ENCODE measurements at places on chromosomes 5 and 9.

GRCh38 chr5:175695161-175696126 is 37.6 kb downstream of the HRH2 start:
- DNase-seq = no peak

- DNase-seq = no peak
Measured at GRCh38 chr9:123631862-123632261, 275.9 kb downstream of the CRB2 start.

DNA sequence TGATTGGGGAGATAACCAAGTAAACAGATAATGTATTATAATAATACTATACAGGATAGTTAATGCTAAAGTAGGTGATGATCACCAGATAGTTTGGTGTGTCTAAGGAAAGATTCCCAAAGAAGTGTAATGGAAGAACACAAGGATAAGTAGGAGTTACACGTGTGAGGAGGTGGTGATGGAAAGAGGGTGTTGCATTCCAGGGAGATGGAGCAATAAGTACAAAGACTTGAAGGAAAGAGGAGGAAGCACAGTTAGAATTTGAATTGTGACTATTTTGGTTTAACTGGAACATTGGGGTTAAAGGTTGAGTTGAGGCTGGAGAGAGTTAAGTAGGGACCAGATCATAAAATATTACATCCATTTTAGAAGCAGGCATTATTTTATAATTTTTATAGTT is 76.9 kb downstream of the IPO11 start:
- no peak for DNase-seq

DNA sequence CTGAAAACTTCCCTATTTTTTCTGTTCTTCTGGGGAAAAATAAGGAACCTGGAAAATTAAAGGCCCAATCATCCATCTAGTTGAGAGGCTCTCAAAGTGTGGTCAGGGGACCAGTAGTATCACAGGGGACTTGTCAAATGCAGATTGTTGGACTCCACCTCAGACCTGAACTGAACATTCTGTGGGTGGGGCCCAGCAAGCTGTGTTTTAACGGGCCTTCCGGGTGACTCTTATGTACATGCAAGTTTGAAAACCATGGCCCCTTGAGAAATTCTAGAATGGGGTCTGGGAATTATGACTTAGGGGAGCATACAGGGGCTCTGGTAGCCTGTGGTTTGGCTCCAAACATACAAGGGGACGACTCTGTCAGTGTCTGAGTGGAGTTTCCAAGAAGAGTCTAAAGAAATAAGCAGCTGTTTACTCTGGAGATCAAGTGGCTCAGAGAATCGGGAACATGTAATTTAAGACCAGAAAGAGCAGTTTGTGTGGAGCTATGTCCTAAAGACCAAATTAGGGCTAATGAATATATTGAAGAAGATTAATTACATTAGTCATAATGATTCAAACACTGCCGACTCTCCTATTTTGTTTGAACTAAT is 177.4 kb downstream of the SLC28A3 start:
- DNase-seq = no peak

GRCh38 chr9:125538092-125538473 is 168.9 kb downstream of the MAPKAP1 start:
- DNase-seq = no peak

DNA sequence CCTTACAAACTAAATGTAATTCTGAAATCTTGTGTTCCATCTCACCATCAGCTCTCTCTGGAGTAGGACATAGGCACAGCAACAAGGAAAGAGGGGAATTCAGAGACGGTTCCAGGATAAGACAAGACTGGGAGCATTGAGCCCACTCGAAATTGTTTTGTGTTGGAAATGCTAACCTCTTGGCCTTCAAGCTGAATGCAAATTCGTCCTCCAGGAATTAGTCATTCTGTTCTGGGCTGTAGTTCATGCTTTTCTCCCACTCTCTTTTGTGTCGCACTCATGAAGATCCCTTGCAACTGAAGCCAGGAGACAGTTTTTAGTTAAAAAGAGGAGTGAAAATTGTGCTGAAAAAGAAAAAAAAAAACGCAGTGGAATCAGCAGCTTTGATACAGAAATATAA is 121.7 kb upstream of the SEMA6A start:
- no peak for DNase-seq

GRCh38 chr5:131986161-131986912 is 25.1 kb downstream of the ACSL6 start:
- no peak for DNase-seq

GRCh38 chr5:60806591-60807243 is 37.4 kb downstream of the ELOVL7 start:
- DNase-seq = no peak

GRCh38 chr9:113504725-113505590 is 41.4 kb downstream of the RGS3 start:
- DNase-seq = no peak

DNA sequence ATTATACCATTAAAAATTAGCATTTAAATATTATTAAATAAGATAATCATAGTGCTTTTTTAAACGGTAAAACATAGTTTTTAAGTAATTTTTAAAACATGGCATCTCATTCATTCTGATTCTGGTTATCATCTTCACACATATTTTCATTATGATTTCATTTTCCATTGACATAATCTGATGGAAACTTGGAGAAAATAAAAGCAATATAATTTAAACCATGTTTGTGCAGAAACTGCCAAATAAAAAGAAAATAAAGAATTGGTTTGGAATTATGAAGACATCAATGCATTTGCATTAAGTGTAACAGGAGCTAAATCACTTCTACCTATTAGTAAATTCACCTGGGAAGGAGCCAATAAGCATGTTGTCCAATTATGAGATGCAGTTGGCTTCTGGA is 490.1 kb upstream of the CD180 start:
- no peak for DNase-seq

DNA sequence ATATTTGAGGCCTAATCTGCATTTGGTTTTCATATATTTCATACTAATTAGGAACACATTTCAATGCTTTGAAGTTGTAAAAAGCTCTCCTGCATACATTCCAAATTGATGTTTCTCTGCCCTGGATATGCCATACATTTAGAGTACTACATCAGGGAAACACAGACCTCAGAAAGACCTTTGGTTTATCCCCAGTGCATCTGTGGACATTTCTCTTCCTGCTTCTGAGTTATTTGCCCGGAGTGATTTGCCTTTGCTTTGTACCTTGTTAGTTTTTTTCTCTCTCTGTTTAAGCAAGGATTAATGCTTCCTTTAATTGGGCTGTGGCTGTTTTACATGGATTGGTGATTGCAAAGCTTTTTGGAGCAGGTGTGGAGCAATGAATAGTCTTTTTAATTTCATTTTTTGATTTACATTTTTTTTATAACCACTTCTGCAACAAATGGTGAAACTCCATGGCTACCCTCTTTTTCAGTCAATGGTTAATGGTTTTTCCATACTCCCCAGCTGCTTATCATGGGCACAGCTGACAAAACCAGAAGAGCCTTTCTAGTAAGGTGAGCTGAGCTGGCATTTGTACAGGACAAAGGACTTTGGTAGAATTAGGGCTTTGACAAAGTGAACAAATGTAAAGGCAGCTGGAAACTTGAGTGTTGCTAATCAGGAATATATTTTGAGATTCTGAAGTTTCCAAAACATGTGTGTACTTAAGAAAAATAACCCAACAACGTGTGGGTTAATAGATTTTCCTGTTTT is 54.2 kb downstream of the ZSWIM6 start:
- DNase-seq = no peak

DNA sequence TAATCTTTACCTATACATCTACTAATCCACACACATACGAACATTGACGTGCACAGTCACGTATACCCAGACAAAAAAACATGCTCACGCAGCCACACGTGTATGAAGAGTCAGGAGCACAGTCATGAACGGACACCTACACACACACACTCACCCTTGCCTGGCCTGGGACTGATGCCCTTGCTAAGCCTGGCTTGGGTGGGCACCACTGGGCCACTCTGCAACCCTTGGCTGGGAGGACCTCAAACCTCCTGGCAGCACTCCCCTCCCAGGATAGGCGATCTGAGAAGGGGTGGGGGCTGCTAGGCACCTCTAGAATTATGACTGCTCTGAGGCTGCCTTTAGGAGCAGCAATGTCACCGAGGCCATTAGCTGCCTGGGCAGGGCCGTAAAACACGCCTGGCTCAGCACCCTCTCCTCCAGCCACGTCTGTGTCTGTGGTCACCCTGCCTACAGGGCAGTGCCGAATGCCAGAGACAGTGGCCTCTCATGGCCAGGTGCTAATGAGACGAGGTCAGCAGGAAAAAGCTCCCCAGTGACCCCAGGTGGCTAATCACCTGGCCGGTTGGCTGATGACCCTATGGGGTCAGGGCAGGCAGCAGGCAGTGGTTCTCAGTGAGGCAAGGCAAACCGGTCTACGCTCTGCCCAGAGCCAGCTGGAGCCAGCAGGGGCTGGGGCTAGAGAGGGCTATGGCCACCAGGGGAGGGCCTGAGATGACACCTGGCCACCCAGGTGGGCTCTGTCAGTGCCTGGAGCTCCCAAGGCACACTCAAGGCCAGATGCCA is 33.7 kb upstream of the MVB12B start:
- DNase-seq = no peak

DNA sequence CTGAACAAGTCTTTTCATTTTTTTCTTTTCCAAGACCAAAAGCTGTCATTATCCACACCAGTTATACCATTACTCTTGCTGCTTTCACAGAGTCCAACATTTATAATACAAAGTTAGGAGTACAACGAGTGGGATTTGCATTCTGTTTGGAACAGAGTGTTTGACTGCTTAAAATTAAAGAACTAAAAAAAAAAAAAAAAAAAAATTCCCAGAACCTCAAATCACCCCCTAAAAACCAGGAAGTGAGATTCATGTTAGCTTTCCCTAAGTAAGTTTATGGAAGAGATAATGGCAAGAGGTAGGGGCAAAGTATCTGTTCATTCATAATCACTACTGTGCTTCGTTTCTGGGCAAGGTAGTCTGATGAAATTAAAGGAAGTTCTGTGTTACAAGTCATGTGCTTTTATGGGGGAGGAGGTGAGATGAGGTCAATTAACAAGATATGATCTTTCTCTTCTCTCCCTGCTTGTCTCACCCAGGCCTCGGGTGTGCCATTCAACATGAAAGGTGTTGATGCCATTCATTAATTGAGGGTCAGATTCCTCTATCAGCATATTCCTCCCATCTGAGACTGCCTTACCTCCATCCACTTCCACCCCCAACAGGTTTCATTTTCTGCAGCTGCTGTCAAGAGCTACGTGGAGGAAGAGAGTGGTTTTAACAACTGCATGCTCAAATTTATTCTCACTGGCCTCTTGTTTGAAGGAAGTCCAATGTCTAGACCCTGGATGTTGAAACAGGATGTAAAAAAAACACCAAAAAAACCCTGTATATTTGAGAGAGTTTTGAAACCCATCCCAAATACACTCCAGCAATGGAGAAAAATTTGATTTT is 58.1 kb downstream of the MARCHF3 start:
- peak; percentile 77 for DNase-seq

DNA sequence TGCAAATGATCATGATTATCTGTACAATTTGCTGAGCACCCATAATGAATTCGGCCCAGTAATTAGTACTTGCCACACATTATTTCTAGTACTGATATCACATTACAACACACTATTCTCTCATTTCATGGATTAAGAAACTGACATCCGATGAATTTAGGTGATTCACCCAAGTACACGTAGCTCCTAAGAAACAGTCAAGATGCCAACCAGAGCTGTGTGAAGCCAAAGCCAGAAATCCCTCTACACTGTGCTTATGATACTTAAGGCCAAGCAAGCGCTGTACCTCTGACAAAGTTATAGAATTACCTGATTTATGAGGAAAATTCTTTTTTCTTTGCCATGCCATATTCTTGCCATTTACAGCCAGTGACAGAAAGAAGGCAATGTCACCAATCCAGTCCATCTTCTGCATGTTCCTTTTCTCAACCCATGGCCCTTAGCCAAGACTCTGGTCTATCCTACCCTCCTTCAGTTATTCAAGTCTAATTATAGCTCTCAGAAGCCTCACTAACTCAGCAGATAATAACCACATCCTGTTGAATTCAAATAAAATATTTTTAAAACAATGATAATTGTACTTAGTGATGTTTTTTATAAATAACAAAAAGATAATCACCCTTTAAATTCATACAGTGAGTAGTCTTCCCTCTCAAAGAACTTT is 74.3 kb upstream of the PTGER4 start:
- no peak for DNase-seq

DNA sequence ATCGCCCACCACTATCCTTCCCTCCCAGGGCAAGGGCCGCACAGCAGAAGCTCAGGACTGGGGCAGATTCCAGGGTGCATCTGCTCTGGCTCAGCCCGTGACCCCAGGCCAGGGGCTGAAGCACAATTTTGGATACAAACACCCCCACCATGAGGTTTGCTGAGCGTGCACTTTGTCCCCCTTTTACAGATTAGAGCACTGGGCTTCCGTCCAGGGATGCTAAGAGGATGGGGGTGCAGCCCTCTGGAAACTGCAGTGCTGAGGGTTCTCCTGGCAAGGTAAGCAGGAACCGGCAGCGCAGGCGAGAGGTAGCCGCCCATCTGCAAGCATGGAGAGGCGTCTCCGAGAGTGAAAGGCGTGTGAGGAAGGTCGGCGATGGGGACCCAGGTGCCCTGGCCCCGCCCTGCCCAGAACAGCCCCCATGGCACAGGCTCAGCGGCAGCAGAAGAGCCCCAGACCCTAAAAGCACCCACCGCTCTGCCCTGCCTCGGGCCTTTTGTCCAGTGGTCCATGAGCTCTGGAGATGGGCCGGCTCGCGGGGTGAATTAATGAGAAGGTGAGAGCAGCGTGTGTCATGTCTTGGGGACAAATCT is 54.5 kb upstream of the OLFM1 start:
- no peak for DNase-seq

DNA sequence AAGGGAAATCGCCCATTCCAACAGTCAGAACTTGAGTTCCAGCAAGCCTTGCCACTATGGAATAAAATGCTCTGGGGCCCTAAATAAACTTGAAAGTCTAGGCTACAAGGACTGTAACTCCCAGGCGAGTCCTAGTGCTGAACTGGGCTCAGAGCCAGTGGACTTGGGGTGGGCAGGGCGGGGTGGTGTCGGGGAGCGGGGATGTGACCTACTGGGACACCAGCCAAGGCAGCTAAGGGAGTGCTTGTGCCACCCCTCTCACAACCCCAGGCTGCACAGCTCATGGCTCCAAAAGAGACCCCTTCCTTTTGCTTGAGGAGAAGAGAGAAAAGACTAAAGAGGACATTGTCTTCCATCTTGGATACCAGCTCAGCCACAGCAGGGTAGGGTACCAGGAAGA is 61.5 kb downstream of the MEIKIN start:
- no peak for DNase-seq

- no peak for DNase-seq
Measured at GRCh38 chr5:17212996-17213395, 4.4 kb upstream of the BASP1 start.

DNA sequence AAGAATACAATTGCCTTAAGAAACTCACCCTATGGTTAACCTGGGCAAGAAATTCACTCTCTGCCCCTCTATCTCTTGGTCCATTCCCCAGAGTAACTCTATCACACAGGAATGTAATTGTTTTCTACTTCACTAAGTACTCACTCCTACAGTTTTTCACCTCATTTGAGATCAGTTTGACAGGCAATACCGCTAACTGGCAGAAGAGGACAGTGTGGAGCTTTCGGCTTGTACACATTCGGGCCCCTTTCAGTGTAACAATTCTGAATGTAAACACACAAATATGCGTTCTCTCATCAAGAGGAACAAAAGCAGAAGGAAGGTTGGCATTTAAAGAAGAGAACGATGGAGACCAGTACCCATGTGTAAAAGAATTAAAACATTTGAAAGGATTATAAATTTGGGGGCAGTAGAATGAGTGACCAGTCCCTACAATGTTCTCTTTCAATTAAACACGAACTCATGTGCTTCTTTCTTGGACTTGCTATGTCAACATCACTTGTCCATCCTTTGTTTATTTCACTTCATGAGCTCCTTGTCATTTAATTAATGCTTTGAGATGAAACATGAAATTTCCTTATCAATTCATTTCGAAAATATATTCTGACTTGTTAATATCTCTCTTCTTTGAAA is 188.5 kb upstream of the GRAMD2B start:
- DNase-seq = no peak
